ENCODE measurements at places on chromosomes 12 and 14.

GRCh38 chr14:90739318-90740068 is 76.7 kb downstream of the TTC7B start:
- DNase-seq: no peak

DNA sequence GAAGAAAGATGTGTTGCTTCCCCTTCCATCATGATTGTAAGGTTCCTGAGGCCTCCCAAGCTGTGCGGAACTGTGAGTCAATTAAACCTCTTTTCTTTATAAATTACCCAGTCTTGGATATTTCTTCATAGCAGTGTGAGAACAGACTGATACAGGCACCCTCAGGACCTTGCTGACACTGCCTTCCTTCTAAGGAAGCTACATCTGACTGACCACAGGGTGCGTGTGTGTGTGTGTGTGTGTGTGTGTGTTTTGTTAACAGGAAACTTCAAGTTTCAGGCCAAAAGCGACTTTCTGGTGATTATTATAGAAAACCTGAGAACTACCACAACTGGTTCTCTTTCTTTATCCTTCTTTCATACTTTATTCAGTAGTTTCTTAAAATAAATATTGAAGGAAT is 149.0 kb downstream of the CAPZA3 start:
- DNase-seq: no peak

GRCh38 chr12:116402163-116402939 is 124.9 kb upstream of the MED13L start:
- no peak for DNase-seq

GRCh38 chr14:52552063-52552988 is at the start of the genes GPR137C and TXNDC16:
GPR137C (plus strand) TSS chr14:52552836; CDS start chr14:52553148, 312 bp downstream.
TXNDC16 (minus strand) TSS chr14:52552505; CDS start chr14:52543557, 8,948 bp downstream.
- DNase-seq: peak; percentile 95

DNA sequence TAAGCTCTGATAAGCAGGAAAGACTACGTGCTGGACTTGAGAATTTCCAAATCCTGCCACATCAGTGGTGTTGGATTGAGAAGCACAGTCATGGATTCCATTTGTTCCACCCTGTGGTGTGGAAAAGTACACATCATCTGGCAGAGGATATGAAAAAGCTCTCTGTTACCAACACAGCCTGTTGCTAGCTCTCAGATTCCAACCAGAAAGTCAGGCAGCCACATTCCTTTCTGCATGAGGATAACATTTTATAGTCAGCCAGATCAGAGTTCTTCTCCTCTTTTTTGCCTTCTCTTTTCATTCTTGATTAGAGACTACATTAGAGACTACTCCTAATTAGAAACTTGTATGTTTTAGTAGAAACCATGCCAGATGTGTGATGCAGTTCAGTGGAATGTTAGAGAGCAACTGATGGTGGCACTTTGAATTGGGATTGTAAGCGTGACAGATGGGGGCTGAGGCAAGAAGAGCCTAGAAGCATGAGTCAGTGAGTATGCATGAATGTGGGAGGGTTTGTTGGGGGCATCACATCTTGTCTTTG is 61.2 kb upstream of the STXBP6 start:
- DNase-seq: peak; percentile 99

GRCh38 chr12:44403185-44403584 is 472.9 kb downstream of the NELL2 start:
- no peak for DNase-seq

GRCh38 chr14:34629657-34630529 is at the start of gene SNX6:
SNX6 (minus strand) TSS chr14:34630148; CDS start chr14:34630116, 32 bp downstream.
- no peak for DNase-seq

DNA sequence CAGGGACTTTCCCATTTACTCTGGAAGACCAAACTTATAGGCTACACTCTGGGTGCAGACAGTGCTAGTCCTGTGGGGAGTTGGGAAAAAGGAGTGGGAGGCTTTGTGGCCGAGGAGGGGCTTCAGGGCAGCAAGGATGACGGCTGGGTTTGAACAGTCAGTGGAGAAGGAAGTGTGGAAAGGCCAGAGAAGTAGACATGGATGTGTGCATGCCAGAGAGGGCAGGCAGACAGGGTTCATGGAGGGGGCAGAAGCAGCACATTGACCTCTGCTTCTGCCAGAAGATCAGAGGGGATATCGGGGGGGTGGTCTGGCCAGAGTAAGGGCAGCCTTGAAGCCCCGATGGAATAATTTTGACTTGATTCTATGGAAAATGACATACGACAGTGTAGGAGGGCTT is 27.2 kb upstream of the KCNA5 start:
- no peak for DNase-seq

DNA sequence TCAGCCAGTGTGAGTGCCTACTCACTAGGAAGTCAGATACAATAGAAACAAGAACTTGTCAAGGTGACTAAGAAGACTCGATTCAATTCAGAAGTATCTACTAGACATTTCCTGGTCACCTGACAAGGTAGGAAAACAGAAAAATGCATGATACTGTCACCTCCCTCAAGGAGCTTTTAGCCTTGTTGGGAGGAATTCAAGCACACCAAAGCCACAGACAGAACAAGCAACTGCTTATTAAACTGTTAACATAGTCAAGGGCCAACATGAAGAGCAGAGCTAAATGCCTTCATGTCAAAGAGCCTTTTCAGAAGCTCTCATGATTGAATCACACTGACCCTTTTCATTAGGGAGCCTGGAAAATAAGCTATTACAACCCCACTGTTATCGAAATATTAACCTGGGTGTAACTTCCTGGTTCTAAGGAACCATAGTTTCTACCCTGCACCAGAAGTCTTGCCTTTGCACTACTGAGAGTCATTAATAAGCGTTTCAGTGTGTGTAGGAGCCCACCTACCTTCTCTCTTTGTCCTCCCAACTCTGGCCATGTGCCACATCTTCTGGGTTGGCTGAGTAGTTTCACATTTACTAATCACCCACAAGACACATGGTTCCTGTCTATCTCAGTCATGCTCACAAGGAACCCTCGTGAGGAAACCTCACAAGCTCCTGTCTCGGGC is 31.0 kb upstream of the LGALS3 start:
- no peak for DNase-seq

- no peak for DNase-seq
Measured at GRCh38 chr14:74952180-74952665, 3.2 kb downstream of the PGF start.

- no peak for DNase-seq
Measured at GRCh38 chr14:67580336-67581171, 19.5 kb downstream of the PIGH start.

DNA sequence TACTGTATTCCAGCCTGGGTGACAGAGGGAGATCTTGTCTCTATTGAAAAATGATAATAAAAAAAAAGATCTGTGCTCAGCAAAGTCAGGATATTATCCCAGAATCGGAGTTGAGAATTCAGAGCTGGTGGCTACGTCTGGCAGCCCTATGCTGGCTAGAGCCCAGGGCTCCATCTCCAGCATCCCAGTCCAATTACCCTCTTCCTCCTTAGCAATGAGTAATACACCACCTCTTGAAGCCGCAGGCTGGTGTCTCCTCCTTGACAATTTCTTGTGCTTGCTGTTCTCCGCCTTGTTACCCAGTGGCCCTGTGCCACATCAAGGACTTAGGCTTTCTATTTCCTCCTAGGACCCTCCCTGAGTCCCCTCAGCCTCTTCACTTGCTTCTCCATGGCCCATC is 38.4 kb upstream of the DDX11 start:
- DNase-seq: no peak

DNA sequence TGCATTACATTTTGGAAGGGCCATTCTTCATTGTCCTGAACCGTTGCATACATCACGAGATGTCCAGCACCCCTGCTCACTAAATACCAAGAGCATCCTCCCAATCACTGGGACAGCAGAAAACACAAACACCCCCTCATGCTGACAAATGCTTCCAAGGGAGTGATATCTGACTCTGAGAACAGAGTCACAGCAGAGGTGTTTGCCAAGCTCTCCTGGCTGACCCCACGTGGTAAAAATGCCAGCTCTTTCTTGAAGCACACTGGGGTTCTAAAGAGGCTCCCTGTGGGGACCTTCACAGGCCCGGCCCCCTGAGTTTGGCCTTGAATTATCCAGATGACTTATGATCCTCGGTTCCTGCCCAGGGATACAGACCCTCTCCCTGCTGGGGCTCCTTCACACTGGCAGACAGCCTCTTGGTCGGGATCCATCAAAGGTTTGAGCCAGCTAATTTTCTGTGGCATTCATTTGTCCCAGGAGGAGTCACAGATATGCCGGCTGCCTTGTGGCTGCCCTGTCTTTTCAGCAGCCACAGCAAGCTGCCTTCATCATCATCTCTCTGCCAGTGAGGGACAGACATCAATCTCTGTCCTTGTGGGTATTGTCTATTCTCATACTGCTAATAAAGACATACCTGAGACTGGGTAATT is 43.1 kb upstream of the PSMC1 start:
- DNase-seq: no peak

GRCh38 chr14:81565441-81566290 is 32.0 kb upstream of the SEL1L start:
- no peak for DNase-seq

DNA sequence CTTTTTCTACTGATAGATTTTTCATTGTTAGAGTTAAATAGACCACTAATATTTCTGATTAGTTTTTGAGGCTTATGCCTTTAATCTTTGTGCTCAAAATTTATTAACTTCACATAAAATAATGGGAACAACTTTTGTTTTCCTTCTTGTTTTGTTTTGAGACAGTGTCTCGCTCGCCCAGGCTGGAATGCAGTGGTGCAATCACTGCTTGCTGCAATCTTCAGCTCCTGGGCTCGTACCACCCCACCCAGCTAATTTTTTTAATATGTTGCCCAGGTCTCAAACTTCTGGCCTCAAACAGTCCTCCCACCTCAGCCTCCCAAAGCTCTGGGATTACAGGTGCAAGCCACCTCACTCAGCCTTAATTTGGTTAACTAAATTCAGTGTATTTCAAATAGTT is 16.8 kb downstream of the SCFD1 start:
- DNase-seq: no peak

GRCh38 chr12:45257185-45257930 is 41.5 kb downstream of the ANO6 start:
- no peak for DNase-seq

- no peak for DNase-seq
Measured at GRCh38 chr12:131615326-131616042, 95.4 kb upstream of the SFSWAP start.

DNA sequence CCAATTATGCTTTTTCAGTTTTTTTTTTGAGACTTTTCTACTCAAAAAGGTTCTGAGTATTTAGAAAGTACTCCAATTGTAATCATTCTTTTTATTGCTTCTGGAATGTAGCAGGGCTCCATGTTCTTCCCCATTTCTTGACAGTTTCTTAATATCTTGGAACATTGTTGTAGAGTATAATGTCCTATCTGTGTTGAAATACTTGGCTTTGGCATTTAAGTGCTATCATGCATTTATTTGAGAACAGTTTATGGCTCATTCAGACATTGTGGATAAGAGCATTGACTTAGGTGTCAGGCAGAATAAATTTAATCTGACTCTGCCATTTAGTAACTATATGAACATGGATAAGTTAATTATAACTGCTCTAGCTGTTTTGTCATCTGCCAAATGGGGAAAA is 28.3 kb downstream of the ADIPOR2 start:
- DNase-seq: no peak

DNA sequence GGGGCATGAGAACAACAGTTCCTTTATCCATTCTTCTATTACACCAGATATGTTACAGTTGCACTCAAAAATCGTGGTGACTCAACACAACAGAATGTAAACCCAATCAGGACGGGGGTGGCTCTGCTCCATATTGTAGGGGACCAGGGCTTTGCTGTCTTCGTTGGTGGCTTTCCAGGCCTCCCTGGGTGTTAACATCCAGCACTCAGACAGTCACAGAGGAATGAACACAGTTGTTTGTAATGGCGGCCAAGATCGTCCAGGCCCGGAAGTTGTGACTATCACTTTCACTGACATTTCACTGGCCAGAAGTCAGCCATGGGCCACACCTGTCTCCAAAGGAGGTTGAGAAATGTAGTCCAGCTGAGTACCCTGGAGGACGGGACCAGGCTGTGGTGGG is 204.1 kb downstream of the CACNA1C start:
- DNase-seq: no peak

DNA sequence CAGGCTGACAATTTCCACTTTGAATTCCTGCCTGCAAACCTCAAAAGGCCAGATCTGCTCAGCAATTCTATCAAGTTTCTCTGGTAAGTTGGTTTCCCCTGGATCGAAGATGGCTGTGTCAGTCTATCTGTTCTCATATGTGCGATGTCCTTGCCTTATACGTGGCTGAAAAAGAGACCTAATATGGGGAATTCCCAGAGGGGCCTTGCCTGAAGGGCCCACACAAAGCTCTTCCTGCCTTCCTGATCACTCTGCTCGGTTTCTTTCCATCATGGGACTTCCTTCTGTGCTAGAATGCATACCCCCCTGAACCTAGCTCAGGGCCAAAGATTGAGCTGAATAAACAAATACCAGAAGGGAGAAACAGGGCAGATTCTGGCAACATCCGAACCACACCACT is 13.2 kb downstream of the TCL1B start:
- DNase-seq: no peak

Data from BJ (cell line).